ENCODE measurements at places on chromosomes 6 and 20.

- no peak for DNase-seq
Observed at GRCh38 chr6:26233649-26234420, 131.2 kb upstream of the BTN3A2 start.

- DNase-seq: no peak
Observed at GRCh38 chr6:138155443-138155842, 6.3 kb upstream of the ARFGEF3 start.

- no peak for DNase-seq
Observed at GRCh38 chr6:159298840-159299239, 129.6 kb downstream of the FNDC1 start.

- no peak for DNase-seq
Observed at GRCh38 chr20:33209789-33210188, 7.4 kb upstream of the BPIFA3 start.

DNA sequence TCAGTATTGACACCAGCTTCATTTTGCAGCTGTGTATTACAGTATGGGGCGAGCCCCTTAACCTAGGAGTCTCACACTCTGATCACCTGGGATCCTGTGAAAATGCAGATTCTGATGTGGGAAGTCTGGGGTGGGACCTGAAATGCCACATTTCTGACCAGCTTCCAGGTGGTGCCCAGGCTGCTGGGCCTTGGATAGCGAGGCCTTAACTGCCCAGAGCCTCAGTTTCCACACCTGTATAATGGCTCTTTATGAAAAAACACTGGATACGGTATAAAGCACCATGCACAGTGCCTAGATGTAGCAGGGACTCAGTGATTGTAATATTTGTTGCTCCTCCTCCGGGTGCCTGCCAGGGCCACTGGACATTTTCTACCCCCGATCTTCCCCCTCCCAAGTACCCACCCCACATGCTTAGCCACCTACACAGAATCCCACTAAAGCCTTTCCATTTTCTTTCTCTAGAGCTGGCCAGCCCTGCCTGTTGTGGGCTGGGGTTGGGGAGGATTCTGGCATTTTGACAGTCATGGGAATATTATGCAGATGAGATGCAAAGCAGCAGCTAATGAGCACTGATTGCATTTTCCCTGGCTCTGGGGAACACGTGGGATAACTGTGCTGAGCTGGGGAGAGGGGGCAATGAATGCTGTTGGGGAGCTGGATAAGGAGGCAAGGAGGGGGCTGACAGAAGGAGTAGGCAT is 44.8 kb downstream of the SPDEF start:
- no peak for DNase-seq

DNA sequence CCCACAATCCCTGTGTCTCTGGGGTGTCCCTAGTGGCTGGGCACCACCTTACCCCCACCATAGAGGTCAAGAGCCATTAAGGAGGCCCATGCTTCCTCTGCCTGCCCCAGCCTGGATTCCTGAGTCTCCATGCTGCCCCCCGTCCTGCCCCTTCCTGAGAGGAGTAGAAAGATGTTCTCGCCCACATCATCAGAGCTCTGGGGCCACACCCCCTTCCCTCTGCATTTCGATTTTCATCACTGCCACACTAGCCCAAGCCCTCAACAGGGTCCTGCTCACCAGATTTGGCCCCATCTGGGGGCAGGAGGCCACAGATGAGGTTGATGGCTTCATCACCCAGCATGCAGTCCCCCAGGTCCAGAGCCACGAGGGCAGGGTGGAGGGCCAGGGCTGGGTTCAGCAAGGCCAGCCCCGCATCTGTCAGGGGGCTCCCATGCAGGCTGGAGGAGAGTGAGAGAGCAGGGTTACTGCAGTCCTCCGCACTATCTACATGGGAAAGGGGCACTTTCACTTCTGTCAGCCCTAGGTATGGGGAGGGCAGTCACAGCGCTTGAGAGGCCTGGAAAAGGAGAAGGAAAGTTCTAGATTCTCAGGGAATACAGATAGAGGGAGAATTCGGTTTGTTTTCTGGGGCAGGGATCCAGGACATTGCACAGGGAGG is 1.5 kb downstream of the LRRC73 start:
- DNase-seq: no peak

GRCh38 chr6:87925373-87926060 is 122.1 kb upstream of the SPACA1 start:
- DNase-seq: no peak

- no peak for DNase-seq
Observed at GRCh38 chr6:31474871-31475286, 23.1 kb upstream of the MICB start.

GRCh38 chr20:58169450-58169849 is 59.0 kb downstream of the ANKRD60 start:
- no peak for DNase-seq

DNA sequence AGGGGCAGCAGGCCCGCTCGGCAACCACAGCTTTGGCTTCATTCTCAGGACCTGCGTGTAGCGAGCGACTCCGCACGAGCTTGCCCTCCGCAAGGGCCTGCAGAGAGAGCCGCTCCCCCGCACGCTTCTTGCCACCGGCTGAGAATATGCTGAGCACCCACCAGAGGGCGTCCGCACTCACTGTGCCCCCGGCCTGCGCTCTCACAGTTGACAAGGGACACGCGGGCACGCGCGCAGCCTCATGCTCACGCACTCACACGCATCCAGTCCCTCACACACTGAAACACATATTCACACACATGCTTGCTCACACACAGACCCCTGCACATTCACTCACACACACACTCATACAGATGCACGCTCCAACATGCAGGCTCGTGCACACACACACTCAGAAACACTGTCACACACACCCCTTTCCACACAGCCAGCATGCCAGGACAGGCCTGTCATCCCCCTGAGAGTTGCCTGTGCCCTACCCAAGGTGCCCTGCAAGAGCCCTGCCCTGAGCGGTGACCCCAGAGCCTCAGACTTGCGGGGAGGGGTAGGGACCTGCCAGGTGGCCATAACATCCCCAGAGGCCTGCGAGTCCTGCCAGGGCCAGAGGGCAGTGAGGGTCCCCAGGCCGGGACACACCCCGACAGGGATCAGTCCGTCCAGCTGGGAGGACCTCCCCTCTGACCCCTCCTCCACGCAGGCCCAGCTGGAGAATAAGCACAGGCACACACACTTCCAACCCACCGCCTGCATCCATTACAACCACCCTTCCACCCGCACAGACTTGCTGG is 174.1 kb downstream of the BMP7 start:
- DNase-seq: no peak

DNA sequence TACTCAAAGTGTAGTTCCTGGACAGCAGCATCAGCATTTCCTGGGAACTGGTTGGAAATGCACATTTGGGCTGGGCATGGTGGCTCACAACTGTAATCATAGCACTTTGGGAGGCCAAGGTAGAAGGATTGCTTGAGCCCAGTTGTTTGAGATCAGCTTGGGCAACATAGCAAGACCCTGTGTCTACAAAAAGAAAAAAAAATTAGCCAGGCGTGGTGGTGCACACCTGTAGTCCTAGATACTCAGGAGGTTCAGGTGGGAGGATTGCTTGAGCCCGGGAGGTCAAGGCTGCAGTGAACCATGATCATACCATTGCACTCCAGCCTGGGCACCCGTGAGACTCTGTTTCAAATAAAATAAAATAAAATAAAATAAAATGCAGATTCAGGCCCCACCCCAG is 156.2 kb downstream of the CDC5L start:
- no peak for DNase-seq

DNA sequence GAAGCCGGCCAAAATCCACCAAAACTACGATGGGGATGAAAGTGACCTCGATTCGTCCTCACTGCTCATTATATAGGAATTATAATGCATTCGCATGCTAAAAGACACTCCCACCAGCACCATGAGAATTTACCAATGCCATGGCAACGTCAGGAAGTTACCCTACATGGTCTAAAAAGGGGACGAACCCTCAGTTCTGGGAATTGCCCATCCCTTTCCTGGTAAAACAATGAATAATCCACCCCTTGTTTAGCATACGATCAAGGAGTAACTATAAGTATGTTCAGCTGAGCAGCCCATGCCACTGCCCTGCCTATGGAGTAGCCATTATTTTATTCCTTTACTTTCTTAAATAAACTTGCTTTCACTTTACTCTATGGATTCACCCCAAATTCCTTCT is 20.1 kb upstream of the FAM110A start:
- no peak for DNase-seq

GRCh38 chr6:90811596-90812226 is 224.8 kb upstream of the MAP3K7 start:
- peak; percentile 73 for DNase-seq

DNA sequence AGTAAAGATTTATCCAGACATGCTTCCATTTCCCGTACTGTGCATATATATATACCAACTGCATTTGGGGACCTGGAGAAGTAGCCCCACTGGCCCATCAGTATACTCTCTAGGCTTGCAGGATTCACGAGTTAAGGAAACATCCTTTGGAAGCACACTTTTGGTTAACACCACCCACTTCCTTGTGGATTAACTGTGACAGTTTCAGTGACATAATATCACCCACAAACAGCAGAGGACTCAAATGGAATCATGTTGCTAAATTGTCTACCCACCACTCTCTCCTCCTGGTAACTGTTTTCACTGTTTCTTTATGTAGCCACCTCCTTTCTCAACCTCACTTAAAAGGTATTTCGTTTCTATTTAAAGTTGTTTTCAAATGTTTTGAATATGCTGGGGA is 55.0 kb downstream of the PROKR2 start:
- no peak for DNase-seq

DNA sequence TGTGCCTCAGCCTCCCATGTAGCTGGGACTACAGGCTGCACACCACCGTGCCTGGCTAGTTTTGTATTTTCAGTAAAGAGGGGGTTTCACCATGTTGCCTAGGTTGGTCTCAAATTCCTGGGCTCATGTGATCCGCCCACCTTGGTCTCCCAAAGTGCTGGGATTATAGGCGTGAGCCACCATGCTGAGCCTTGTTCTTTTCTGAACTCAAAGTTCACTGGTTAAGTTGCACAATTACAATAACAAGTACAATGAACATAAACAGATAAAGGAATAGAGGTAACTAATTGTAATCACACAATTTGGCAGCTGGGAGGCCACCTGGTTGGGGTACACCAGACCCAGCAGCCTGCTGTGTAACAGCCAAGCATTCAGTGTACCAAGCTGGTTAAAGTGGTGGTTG is 6.7 kb downstream of the NUDT3 start:
- no peak for DNase-seq

DNA sequence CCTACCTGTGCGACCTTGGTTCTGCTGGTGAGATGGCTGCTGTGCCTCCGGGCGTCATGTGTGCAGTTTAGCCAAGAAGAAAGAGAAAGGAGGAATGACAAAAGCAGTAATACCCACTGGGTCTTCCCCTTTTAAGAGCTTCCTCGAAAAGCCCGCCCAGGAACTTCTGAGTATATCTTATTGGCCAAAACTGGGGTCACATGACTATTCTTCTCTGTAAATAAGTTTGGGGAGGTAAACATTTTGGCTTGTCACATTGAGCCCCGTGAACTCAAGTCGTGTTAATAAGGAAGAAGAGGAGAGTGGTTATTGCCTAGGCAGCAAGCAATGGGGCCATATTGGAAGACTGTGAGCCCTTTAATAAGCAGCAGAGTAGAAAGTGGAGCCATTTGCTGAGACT is 130.4 kb upstream of the ECI2 start:
- no peak for DNase-seq

- no peak for DNase-seq
Observed at GRCh38 chr6:75124085-75124484, 81.8 kb downstream of the COL12A1 start.

DNA sequence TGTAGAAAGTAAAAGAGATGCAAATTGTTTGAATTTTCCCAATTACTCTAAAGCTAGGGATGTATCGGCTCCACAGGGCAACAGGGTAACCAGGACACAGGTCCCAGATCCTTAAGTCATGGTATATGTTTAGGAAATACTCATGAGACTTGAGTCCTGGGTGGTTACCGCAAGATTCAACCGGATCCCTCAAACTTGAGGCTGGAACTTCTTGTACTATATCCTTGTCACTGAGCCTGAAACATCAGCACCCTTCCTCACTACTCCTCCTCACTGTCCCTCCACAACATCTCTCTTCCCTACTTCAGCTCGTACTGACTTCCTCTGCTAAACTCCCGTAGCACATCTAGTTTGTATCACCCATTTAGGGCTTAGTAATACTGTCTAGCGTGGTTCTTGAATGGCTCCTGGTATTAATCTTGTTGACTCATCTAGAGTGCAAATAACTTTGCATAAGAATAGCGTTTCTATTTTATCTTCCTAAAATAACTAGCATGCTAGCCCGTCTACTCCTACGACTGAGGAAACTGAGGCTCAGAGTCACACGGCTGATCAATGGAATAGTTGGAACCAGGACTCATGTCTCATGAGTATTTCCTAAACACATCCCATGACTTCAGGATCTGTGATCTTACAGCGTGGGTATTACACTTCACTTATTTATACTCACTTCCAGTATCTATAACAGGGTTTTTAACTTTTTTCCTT is 72.1 kb downstream of the FILIP1 start:
- DNase-seq: no peak

- no peak for DNase-seq
Observed at GRCh38 chr6:52779237-52779636, 16.0 kb upstream of the GSTA2 start.

DNA sequence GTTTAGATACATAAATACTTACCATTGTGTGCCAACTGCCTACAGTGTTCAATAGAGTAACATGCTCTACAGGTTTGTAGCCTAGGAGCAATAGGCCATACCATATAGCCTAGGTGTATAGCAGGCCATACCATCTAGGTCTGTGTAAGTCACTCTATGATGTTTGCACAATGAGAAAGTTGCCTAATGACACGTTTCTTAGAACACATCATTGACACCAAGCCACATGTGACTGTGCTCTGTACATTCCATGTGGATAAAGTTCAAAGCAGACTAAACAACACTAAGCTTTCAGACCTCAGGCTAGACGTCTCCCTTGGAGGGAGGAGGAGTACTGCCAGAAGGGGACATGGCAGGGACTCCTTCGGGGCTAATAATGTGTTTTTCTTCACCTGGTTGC is 93.6 kb downstream of the KIF16B start:
- no peak for DNase-seq

DNA sequence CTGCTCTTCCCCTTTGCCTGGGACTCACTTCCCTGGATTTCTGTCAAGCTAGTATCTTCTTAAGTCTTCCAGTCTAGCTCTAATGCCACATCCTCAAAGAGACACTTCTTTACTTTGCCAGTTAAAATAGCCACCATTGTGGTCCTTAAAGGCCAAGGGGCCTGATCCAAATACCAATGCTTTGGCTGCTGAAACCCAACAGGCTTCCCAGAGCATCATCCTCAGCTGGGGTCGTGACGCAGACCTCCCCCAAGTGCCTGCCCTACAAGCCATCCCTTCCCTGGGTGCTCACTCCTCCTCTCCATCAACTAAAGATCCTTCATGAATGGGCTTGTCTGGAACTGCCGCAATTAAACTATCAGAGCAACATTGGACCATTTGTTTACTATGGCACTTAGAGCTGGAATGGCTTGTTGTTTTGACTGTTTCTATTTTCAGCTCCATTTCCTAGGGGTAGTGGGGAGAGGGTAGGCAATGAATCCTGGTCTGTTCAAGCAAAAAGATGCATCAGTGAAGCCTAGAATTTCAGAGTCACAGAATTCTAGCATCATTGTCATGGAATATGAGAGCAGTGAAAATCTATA is 79.6 kb upstream of the SIRPA start:
- DNase-seq: no peak

- DNase-seq: no peak
Observed at GRCh38 chr20:37902504-37903313, at the start of gene VSTM2L. Gene VSTM2L, plus strand, starts transcription at chr20:37903127. Its CDS starts 224 bp downstream, at chr20:37903351.

- no peak for DNase-seq
Observed at GRCh38 chr6:38068854-38069590, 249.5 kb downstream of the ZFAND3 start.

GRCh38 chr6:36019167-36019566 is 5.3 kb downstream of the SLC26A8 start:
- DNase-seq: no peak

Data from NCI-H1436 (cell line).